Esophagus squamous epithelium (tissue), 5 donors: ENCODE measurements at places on chromosomes 2 and 18.

GRCh38 chr2:88517759-88518201, 65.3 kb upstream of the FOXI3 start:
- DNase-seq = no peak

DNA sequence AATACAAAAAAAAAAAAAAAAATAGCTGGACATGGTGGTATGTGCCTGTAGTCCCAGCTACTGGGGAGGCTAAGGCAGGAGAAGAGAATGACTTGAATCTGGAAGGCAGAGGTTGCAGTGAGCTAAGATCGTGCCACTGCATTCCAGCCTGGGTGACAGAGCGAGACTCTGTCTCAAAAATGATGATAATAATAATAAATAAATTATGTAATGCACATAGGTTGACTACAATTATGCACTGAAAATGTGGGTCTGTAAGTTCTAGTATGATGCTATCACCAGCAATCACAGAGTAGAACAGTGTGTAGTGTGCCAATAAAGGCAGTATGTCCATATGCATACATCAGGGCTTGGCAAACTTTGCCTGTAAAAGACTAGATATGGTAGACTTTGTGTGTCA, 55.6 kb upstream of the MYCN start:
- DNase-seq = no peak

- no peak for DNase-seq
These were observed 182.4 kb upstream of the MC4R start for GRCh38 chr18:60554967-60555366.

GRCh38 chr2:218745559-218746469, 35.2 kb downstream of the TTLL4 start:
- DNase-seq = no peak

- DNase-seq = no peak
These were observed 43.2 kb downstream of the POMC start for GRCh38 chr2:25125189-25125588.

DNA sequence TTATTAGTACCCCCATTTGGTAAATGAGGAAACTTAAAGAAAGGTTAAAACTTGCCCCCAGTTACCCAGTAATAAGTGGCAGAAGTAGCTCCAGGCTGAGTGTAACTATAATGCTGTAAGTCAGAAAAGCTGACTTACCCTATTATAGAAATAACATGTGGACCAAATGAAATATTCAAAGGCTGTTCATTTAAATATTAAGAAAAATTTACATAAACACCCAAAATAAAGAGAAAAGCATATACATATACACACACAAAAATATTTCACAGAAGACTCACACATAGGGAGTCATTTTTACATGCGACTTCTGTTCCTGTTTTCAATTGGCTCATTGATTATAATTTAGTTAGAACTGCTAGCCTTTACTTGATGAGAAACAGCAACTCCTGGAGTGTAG, 189.1 kb downstream of the NBAS start:
- no peak for DNase-seq

DNA sequence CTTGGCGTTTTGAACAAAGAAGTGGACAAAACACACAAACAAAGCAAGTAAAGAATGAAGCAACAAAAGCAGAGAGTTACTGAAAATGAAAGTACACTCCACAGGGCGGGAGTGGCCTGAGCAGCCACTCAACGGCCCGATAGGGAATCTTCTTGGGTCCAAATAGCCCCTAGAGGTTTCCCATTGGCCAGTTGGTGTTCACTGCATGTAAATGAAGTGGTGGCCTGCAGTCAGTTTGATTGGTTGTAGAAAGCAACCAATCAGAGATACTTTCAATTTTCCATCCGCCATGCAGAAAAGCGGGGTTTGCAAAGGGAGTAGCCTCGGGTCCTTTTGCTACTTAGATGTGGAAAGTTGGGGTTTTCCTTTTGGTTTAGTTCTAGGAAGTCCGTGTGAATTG, 31.6 kb downstream of the CYBRD1 start:
- DNase-seq = no peak
